ENCODE measurements at places on chromosomes 12 and 14. TPM values are rescaled to one million over a fixed set of nuclear protein-coding genes. Genes with fewer than 3 reads are reported as not detected.

MORN3 gene
- 2.7 TPM for total RNA-seq

ARMH4 gene
- total RNA-seq = 0.05 TPM

CLEC14A gene
- total RNA-seq = not detected

RNASE13 gene
- not detected for total RNA-seq

SLC24A4 gene
- 0.07 TPM for total RNA-seq

IFNG-AS1 gene
- 3.6 TPM for total RNA-seq

CACNA1C gene
- total RNA-seq = 0.42 TPM

YARS2 gene
- 20.5 TPM for total RNA-seq

PLD4 gene
- total RNA-seq = 0.20 TPM

PTCSC3 gene
- total RNA-seq = not detected

CCDC184 gene
- 0.12 TPM for total RNA-seq

PAN2 gene
- 44.2 TPM for total RNA-seq

TC2N gene
- total RNA-seq = 264 TPM

Measured in T-helper 1 cell treated with Interleukin-12 subunit alpha and Interleukin-12 subunit beta and Interleukin-4 antibody, amounts not matched to agents 30 ng/mL and 1 ng/mL, for 36 hours (primary cell).